ENCODE measurements at places on chromosomes 11 and 22.

GRCh38 chr11:100686476-100687053 is 523 bp upstream of the ARHGAP42 start:
- no peak for DNase-seq

- no peak for DNase-seq
Observed at GRCh38 chr11:102396708-102397563, 49.9 kb downstream of the BIRC2 start.

GRCh38 chr11:36306888-36307287 is 10.8 kb downstream of the PRR5L start:
- DNase-seq, result no peak

DNA sequence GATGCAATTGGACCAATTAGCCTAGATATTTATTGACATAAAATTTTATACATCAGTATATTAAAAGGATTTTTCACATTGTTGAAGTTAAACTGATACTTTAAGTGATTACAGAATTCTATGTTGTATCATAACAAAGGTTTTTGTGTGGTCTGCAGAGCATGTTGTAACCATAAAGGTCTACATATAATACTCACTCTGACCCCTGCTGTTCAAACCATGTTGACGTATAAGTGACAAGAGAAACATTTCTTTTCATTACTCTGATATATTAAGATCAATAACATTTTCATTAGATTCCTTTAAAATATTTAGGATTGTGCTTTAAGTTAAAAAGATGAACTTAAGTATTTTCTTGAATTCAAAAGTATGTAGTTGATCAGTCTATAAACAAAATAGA is 63.9 kb downstream of the GAS2 start:
- no peak for DNase-seq

DNA sequence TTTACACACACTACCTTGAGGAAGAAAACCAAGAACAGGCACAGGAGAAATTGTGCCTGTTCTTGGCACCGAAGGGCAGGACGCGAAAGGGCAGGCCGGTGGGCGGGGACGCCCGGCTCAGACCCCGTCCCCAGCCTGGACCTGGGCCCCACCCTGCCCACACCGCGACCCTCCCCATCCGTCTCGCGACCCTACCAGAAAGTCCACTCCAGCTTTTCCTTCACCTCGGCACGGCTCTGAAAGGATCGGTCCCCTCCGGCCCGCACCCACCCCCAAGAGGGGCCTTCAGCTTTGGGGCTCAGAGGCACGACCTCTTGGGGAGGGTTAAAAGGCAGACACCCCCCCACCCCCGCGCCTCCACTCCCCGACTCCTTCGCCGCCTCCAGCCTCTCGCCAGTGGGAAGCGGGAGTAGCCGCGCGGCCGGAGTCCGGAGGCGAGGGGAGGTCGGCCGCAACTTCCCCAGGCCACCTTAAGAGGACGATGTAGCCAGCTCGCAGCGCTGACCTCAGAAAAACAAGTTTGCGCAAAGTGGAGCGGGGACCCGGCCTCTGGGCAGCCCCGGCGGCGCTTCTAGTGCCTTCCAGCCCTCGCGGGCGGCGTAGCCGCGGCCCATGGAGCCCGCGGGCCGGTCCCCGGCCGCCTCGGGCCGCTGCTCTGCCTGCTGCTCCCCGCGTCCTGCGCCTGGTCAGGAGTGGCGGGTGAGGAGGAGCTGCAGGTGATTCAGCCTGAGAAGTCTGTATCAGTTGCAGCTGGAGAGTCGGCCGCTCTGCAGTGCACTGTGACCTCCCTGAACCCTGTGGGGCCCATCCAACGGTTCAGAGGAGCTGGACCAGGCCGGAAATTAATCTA is 4.4 kb downstream of the SEC14L6 start:
- DNase-seq, result no peak

- DNase-seq, result no peak
Observed at GRCh38 chr11:27118371-27118770, 77.8 kb downstream of the BBOX1 start.

DNA sequence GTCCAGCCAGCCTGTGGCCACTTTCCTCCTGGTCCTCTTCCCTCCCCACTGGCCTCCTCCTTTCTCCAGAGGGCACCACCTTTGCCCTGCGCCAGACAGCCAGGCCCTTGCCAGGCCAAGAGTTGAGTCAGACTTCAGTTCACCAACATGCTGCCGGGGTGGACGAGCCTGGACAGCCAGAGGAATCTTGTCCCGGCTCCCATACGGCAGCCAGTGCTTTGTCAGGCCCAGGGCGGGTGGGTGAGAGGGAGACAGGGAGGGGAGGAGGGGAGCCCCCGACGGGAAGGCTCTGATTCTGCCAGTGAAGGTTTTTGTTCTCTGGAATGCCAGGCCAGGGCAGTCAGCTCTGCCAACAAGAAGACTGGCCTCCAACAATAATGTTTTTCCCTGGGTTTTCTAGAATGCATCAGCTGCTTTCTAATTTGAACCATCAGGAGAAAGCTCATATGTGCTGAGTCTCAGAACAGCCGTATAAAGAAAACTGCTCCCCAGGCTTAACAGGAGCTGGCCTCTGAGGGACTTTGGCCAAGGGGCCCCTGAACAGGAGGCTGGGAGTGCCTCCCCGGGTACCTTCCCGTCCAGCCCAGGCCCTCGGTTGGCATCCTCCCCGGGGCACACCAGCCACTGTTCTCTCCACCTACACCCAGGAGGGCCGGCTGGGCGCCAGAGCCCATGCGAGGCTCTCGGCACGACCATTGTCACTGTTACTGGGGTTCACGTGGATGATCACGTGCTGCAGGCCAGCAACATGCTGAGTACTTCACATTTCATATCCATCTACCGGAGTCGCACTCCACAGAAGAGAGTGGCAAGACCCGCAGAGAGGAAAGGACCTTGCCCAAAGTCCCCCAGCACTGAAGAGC is 28.6 kb downstream of the LIF start:
- DNase-seq, result peak; percentile 37

DNA sequence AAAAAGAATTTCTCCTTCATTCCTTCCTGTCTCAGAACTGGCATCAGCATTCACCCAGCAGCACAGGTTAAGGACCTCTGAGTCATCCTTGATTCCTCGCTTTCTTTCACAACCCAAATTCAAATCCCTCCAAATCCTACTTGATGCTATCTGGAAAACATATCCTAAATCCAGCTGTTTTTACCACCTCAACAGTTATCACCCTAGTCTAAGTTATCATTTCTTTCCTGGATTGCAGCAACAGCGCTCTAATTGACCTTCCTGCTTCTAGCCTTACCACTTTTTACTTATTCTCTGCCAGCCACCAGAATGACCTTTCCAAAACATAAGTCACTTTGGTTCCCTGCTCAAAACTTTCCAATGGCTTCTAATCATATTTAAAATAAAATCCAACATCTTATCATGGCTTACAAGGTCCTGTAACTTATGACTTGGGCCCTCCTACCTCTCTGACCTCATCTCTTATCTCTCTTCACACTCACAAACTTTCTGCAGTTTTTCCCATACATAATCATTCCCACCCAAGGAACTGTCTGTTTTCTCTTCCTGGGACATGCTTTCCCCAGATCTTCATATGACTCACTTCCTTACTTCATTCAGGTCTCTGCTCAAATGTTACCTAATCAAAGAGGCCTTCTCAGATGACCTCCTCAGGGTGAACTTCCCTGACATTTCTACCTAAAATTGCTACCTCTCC is 119.4 kb downstream of the TTC28 start:
- peak; percentile 50 for DNase-seq

- DNase-seq, result no peak
Observed at GRCh38 chr11:110655967-110656366, 56.3 kb downstream of the ARHGAP20 start.

DNA sequence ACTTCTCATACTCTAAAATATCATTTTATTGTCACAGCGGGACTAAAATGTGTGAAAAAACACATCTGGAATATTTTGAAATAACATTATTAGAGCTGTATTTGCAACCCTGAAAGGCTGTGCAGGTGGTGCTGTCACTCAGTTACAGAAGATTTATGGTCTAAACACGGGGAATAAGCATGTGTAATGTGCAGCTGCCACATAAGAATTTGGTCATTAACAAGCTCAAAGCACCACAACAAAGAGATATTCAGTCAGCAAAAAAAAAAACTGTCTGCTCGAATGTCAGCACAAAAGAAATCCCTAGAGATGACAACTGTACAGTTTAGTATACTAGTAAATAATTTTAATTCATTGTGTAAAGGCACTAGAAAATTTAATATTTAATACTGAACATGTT is 31.3 kb downstream of the TMEM123 start:
- no peak for DNase-seq

DNA sequence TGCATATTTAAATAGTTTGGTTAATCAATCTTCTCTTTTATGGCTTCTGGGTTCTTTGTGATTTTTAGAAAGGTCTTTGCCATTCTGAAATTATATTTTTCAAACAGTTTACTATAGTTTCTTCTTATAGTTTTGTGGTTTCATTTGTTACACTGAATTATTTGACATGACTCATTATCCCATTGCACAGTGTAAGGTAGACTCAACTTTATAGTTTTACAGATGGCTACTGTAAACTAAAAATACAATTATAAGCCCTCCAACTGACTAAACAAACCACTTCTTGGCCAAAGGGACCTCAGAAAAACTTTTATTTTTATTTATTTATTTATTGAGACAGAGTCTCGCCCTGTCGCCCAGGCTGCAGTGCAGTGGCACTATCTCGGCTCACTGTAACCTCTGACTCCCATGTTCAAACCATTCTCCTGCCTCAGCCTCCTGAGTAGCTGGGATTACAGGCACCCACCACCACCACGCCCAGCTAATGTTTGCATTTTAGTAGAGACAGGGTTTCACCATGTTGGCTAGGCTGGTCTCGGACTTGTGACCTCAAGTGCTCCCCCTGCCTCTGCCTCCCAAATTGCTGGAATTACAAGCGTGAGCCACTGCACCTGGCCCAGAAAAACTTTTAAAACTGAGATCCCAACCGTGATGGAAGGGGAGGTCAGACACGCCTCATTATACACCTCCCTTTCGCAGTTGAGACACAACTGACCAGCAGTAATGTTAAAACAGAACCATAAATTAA is 14.1 kb upstream of the RAC2 start:
- no peak for DNase-seq

DNA sequence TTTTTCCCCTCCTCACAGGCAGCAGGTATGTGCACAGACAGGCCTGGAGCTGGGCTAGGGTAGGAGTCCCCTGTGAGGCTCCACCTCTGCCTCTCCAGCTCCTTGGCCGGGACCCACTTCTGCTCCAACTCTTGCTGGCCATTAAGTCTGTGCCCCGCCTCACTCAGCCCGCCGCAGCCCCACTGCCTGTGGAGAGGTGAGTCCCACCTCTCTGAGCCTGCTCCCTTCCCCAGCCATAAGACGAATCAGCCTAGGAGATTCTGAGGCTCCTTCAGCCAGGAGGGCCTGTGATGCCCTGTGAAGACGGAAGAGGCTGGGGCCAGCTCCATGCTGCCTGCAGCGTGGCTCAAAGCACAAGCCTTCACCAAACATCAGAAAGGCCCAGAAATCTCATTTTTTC is 23.0 kb downstream of the TSKU start:
- no peak for DNase-seq

DNA sequence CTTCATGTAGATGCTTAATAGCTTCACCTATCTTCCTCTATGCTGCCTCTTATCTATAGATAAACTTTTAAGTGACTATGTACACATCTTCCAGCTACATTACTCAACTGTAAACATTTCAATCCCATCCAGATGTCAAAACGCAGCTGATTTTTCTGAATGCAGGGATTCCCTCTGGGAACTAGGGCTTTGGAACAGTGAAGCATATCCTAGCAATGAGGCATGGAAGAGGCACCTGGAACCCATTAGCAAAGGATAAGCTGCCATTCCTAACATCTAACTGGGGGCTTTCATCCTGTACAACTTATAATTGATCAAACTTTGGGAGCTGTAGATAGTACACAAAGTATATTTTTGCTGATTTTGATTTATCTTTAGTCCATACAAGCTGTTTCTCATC is 40.8 kb upstream of the OPCML start:
- no peak for DNase-seq

DNA sequence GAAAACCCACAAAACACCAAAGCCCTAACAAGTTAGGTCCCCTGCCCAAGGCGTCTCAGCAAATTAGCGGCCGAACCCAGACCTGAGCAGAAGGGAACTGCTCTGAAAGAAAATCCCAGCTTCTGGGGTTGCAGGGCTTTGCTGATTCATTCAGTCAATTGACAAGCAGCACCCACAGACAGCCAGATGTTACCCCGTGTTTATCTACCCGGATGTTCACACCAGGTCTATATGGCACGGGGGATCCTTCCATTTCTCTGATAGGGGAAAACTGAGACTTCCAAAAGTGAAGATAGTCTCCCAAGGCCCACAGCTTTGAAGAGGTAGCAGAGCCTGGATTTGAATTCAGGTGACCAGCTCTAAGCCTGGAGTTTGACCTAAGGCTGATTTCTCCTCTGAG is 14.0 kb upstream of the OAF start:
- no peak for DNase-seq

GRCh38 chr11:119117004-119117706 is 4.2 kb upstream of the HINFP start:
- DNase-seq, result no peak
